ENCODE measurements at places on chromosomes 5 and 9.

DNA sequence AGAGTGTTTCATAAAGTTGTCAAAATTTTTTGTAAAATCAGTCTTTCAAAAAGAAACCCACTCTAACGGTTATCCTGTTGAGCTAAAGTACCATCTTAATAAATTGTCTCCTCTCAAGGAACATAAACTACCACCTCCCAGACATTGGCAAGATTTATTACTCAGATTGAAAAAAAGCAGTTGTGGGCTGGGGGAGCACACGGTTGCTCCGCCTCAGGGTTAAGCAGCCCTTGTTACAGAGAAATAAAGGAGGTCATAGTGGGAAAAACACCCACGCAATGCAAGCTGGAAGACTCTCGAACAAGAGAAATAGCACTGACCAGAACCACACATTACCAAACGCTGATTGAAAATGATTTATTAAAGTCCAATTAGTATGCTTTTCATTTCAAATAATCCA, 165.3 kb downstream of the LPAR1 start:
- DNase-seq: no peak

GRCh38 chr9:9362332-9362731, 1250.5 kb downstream of the PTPRD start:
- DNase-seq: no peak

GRCh38 chr5:35354751-35355150, 124.5 kb upstream of the PRLR start:
- DNase-seq: no peak

GRCh38 chr5:141560725-141561483, 57.9 kb downstream of the DIAPH1 start:
- DNase-seq: peak; percentile 95

DNA sequence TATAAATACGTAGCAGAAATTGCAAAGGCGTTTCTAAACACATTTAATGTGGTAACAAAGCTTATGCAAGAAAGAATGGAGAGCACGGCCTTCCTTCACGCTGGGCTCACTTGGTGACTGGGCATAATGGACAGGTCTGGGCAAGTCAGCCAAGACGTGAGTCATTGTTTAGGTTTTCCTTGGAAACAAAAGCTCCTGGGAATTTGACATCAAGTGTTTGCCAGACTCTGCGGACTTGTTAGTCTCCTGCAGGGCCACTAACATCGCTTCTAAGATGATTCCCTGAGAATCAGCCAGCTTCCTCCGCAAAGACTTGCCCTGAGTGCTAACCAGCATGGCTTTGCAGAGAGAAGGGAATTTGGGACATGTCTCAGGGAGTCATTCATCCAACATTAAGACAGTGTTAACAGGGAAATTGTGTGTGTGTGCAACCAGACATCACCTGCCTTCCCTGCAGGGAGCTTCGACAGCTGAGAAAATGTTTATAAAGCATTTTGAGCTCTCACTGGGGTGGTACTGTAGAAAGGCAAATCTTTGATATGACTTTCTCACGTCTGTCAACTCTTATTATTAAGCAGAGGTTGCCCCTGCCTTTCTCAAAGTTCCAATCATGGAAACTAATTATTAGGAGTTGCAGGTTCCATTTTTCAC, 182.5 kb downstream of the NTRK2 start:
- DNase-seq: no peak

DNA sequence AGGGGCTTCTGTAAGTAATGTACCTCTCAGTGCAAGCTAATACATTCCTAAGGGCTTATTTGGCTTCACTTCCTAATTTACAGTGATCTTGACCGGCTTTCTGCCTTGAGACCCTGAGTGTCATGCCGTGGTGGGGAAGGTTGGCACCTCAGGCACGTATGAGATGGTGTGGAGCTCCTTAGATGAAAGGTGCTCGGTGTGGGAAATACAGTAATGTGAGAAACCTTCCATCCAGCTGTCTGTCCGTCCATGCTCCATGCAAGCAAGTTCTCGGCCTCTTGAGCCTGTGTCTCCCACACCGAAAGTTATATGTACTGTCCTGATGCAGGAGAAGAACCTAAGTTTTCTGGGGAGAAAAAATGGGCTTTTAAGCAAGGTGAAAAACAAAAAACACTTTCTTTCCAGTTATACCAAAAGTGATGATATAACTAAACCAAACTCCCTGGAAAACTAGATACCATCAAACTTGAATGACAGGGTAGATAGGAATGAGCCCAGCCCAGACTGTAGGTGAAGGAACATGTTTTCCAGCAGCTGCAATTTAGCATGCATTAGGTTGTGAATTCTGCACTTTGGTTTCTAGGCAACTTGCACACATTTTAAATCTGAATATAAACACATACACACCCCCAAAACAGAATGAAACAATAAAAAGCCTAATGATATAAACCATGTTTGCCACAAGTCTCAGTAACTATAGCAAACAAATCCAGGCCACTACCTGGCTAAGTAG, 279.6 kb downstream of the FANCC start:
- DNase-seq: no peak

- DNase-seq: no peak
Measured at GRCh38 chr5:58235299-58235698, 224.6 kb downstream of the PLK2 start.

DNA sequence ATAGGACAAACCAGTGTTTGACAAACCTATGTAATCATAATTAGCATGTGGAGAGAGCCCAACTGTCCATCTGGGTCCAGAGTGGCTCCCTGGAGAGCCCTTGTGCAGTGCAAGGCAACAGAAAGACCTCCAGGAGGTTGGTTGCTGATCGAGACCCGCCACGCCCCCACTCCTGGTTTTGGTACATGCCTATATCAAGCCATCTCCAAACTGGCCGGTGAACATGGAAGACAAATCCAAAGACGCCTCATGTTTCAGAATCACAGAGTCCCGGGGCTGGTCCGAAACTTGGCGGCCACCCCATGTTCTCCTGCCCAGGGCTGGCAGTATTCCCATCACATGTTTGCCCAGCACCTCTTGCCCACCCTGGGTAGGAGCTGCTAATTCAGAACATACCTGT, 140.2 kb downstream of the PAX5 start:
- no peak for DNase-seq

- DNase-seq: no peak
Measured at GRCh38 chr5:142959683-142960657, 189.8 kb downstream of the ARHGAP26 start.
